ENCODE measurements at places on chromosomes 2 and 18.

DNA sequence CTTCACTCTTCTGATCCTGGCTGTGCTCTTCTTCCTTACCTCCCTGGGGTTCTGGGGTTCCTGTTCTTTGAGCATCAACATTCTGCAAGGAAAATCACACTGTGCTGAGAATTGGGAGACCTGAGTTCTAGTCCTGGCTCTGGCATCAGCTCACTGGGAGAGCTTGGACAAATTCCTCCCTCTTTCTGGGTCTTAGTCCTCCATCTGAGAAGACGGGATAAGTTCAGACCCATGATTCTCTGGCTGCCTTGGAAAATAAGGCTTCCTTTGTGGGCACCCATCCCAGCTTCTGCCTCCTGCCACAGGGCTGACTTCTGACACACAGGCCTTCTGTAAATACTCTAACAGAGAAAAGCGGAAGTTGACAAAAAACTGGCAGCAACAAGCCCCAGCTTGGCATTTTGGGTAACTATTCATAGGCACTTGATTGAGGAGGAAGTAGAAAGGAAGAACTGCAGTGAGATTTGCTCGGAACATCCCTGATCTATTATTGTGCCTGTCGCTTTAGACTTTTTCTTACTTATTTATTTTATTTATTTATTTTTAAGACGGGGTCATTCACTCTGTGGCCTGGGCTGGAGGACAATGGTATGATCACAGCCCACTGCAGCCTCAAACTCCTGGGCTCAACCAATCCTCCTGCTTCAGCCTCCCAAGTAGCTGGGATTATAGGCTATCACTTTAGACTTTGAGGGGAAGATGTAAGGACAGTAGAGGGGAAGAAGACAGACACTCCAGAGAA lies 7.9 kb downstream of the PCBP1 start:
- no peak for DNase-seq

DNA sequence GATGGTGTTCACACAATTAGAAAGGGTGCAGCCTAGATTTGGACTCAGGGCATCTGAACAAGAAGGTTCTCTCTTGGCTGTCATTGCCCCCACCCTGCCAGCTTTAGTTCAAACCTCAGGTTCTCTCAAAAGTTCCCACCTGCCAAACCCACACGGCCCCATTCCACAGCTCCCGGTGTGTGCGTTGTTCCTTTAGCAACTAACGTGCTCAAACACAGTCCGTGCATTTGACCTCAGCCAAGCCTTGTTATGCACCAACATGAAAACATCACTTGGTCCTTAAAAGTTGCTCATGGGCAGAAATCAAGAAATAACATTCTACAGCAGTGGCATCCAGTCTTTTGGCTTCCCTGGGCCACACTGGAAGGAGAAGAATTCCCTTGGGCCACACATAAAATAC lies 32.0 kb downstream of the LOXHD1 start:
- DNase-seq, result no peak

- DNase-seq, result no peak
Measured at GRCh38 chr2:240604939-240605716, 18.6 kb downstream of the CAPN10 start.

DNA sequence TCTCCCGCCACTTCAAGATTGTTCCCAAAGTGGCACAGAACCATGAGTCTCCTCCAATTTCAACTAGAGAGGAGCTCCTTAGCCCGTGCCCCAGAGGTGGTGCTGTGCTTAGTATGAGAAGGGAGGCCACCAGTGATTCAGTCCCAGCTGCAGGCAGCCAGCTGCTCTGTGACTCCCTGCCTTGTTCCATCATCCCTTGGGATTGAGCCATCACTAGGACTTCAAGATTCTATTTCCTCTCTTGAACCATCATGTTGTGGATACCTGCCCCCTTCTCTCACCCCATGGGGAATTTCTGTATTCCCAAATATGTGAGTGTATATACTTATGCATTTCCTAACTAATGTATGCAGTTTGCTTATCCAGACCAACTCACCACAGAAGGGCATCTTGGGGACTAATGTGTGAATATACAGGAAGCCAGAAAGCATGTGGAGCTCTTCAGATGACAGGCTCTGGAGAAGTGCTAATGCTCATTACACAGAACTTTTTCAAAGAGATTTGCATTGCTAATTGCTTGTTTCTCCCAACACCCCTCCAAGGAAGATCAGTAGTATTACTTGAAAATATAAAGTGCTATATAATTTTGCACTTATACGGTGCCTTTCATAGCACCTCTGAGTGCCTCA lies 111.0 kb upstream of the MAP3K20 start:
- no peak for DNase-seq

GRCh38 chr2:237128026-237128703 lies 42.5 kb downstream of the COPS8 start:
- DNase-seq, result no peak

GRCh38 chr2:178415979-178416378 lies 35.0 kb downstream of the PRKRA start:
- DNase-seq, result no peak

- no peak for DNase-seq
Measured at GRCh38 chr2:134553657-134554056, 165.1 kb downstream of the TMEM163 start.
